ENCODE measurements at places on chromosomes 5 and 9. TPM values are rescaled to one million over a fixed set of nuclear protein-coding genes. Genes with fewer than 3 reads are reported as not detected.

GRCh38 chr5:98334946-98335345 is 438.5 kb upstream of the RGMB start:
- no peak for DNase-seq

The SHOC1 gene
- polyA plus RNA-seq, result not detected

The LHX3 gene
- not detected for polyA plus RNA-seq

The ANKRD31 gene
- polyA plus RNA-seq, result 0.58 TPM

DNA sequence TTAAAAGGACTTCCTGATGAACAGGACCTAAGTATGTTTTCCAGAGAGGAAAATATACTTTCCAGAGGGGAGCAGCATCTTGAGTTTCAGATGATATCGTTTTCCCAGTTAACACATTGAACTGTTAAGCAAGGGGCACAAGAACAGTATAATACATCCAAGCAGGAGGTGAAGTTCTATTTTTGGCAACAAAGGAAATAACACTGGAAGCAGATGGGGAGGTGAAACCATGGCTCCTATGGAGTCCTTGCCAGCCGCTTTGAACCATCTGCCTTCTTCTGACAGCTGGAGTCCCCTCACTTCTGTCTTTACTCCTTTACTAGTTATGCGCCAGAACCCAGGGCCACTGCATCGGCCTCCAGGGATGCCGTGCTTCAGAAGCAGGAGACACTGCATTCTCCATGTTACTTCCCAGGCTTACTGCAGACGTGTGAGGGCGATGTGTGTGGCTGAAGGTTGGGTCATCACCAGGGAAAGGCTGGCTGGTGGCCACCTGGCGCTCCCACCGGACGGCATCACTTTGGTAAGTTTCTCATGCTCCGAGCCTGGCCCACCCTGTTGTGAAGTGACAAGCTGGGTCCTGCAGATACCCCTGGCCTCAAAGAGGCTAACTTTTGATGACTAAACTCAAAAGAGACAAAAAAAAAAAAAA is 77.8 kb downstream of the TTLL11 start:
- no peak for DNase-seq

The RELL2 gene
- polyA plus RNA-seq, result 3.9 TPM

DNA sequence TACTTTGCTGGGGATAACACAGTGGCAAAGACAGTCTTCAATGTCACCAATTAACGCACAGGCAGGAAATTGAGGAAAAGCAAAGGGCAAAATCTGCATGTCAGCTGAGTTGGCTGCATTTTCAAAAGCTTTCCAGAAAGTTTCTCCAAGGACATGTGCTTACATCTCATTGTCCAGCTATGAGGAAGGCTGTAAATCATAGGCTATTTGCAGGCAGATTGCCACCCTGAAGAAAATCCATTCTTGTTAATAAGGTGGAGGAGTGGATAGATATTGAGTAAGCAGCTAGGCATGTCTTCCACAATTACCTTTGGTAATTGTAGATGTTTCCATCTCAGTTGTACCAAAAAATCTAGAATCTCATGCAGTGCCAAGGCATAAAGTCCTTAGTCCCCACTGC is 278.0 kb upstream of the NUDT12 start:
- DNase-seq, result no peak

DNA sequence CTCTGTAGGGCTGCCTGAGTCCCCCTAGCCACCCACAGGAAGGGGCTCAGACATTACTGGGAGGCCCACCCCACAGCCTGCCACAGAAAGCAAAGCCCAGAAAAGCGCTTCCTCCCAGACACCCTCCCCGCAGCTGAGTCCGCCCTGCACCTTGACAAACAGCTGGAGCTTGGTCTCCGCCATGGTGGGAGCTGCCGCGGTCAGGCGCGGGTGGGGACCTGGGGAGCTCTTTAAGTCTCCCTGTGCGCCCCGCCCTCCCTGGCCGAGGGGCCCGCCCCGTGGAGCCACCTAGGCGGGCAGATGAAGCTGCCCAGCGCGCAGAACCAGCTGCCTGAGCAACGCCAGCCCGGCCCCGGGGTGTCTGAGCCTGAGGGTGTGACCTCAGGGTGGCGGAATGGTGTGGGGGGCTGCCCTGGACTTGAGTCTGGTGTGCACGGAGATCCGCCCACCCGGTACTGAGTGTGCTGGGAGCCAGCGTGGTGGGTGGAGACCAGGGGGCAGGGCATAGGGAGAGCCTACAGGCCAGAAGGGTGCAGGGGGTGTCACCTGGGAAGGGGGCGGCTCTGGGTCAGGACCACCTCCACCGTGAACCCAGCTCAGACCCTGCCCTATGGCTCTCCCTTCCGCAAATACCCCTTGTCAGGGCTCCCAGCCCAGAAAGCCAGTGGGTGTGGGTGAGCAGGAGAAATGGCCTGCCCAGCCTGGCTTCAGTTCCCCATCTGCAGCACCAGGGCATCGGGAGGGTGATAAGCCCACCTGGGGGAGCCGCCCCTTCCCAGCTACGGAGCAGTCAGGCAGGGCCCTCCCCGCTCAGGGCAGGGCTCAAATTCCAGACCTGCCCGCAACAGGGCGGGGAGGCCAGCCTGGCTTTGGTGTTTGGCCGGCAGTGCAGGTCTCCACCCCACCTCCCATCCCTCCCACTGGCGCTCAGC is at the start of gene CLIC3:
Gene CLIC3, minus strand, starts transcription at position 208 of the 932 bp plus-strand sequence. Its CDS starts 25 bp downstream, at position 183.
- DNase-seq, result peak; percentile 77

- no peak for DNase-seq
Measured at GRCh38 chr9:118568704-118569103, 800.5 kb downstream of the BRINP1 start.

The STRBP gene
- 28.7 TPM for polyA plus RNA-seq

GRCh38 chr5:65137631-65138030 is 344.1 kb downstream of the ADAMTS6 start:
- DNase-seq, result no peak

GRCh38 chr5:154397652-154398406 is 48.0 kb upstream of the SAP30L start:
- DNase-seq, result no peak

DNA sequence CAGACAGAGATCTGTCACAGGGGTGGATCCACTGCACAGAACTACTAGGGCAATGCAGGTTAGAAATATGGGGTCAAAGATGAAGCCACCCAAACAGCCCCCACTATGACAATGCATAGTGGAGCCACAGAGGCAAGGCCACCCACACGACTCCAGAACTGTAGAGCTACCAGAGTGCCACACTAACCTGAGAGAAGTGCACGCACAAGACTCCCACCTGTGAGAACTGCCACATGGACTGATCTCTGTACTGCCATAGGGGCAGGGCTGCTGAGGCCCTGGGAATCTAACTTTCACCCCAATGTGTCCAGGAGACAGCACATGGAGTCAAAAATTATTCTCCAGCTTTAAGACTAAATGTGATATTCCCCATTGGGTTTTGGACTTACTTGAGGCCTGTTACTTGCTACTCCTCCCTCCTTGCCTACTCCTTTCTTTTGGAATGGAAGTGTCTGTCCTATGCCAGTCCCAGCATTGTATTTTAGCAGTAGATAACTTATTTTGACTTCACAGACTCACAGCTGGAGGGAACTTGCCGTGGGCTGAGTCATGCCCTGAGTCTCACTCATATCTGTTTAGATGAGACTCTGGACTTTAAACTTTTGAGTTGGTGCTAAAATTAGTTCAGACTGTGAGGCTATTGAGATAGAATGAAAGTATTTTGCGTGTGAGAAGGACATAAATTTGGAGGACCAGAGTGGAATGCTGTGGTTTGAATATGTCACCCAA is 853.3 kb downstream of the MAT2B start:
- no peak for DNase-seq

DNA sequence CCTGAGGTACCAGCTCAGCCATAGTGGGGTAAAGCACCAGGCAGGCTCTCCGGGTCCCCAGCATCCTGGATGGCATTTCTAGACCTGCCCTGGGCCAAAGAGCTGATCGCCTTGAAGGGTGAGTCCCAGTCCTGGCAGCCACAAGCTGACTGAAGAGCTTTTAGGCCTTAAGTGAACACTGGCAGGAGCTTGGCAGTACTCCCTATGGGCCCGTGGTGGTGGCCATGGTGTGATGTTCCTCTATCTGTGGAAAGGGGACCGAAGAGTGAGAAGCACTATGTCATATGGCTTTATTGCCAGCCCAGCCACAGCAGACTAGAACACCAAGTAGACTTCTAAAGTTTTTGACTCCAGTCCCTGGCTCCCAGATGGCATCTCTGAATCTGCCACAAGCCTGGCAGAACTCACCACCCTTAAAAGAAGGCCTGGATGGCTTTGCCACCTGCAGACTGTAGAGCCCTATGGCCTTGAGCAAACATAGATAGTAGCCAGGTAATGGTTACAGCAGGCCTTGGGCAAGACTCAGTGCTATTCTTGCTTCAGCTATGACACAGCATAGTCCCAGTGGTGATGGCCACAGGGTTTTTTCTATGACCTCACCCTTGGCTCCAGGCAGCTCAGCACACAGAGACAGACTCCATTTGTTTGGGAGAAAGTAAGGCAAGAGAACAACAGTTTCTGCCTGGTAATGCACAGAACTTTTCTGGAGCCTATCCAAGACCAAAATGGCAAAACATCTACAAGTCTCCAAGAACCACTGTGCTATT is 801.5 kb upstream of the DMAC1 start:
- DNase-seq, result no peak

DNA sequence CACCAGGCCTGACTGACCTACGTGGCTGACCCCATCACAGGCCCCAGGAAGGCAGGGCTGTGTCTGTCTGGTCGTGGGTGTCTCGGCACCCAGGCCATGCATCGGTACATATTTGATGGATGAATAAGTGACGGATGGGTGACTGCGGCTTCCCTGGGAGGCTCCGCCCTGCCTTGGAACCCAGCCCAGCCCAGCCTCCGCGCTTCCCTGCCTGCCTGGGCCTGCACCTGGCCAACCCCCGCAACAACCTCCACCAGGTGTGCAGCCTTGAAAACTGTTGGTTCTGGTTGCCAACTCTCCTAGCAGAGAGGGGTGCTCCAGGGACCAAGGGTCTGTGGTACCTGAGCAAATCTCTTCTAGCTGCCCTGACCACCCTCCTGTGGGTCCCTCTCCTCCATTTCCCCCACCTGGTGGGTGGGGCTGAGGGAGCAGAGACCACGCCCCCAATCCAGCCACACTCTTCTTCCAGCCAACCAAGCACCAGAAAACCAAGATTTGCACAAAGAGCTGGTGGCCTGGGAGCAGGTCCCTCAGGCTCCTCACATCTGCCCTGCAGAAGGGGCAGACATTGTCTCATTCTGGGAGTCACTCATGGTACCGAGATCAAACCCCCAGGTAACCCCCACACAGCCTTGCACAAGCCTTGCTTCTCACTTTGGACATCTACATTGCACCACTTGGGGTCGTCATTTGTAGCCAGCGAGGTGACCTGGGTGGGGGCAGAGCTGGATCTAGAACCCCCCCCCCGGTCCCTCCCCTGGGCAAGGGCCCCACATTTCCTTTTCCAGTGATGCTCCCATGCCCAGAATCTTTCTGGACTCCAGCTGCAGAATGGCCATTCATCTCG is 100.6 kb upstream of the IER5L start:
- no peak for DNase-seq

DNA sequence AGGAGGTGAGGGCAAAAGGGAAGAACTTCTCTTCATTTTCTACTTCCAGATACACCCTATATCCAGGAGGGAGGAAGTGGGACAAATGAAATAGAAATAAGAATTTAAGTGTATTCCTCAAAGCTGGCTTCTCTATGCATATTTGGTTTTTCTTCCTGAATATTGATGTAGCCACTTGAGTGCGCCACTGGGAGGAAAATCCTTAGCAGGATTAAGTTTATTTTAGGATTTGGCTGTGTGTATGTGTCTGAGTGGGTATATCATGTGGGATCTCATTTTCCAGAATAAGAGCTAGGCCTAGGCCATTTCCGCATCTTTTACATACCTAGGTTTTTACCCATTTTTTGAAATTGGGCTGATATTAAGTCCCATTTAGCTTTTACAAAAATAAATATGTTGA is 42.5 kb downstream of the MAP1B start:
- no peak for DNase-seq

GRCh38 chr9:134585746-134586706 is 55.6 kb upstream of the COL5A1 start:
- no peak for DNase-seq

The PHF24 gene
- polyA plus RNA-seq, result not detected

DNA sequence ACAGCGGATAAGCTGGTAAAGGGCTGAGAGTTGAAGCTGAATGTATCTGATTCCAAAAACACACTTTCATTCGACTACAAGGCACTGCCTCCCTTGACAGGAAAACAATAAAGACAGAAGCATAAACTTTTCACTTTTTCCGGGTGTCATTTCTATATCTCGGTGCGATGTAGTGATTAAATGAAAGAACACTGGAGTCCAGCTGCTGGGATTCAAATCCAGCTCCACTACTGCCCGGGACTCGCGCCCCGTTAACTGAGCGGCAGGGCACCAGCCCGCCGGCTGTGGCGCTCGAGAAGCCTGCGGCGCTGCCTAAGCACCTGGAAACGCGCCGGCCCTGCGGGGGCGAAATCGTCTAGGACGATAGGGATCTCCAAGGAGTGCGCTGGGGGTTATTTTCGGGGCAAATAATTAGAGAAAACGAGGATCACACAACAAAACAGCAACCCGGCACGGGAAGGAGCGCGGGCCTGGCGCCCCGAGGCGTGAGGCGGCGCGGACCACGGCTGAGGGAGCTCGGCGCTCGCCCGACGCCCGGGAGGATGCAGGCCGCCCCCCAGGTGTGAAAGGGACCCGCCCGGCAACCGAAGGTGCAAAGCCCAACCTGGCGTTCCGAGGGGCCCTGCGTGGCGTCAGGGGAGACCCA is 837 bp downstream of the UIMC1 start:
- DNase-seq, result peak; percentile 47

The TRIM52 gene
- 23.6 TPM for polyA plus RNA-seq

The CAPSL gene
- polyA plus RNA-seq, result not detected

GRCh38 chr9:87080512-87081264 is 133.4 kb upstream of the GAS1 start:
- DNase-seq, result no peak

GRCh38 chr5:149445739-149446369 is 66.8 kb upstream of the IL17B start:
- DNase-seq, result no peak

DNA sequence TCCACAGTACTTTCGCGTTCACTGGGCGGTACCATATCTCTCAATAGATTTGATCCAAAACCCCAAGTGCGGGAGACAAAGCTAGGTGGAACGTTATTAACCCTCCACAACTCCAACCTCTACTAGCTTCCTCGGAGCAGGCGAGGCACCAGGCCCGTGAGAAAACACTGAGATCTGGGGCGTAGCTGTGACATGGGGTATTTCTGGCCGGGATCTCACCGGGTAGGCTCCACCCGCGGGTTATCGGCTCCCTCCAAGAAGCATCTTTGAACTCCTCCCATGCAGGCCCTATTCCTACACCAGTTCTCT is 350 bp upstream of the SLC25A46 start:
- no peak for DNase-seq

The ADRB2 gene
- not detected for polyA plus RNA-seq

GRCh38 chr9:88106492-88106891 is 31.8 kb downstream of the SPATA31C2 start:
- DNase-seq, result no peak

All from naive thymus-derived CD8-positive, alpha-beta T cell (primary cell).